Calu3 (cell line): ENCODE measurements at places on chromosomes 7 and 10.

- H3K4me3 ChIP-seq: no peak overlapping the region
- peaks cover 73% of the 10 kb centered on the region for H3K27me3 ChIP-seq
- H3K4me1 ChIP-seq: no peaks in the 10 kb centered on the region
Observed at GRCh38 chr10:103280031-103280430, 3.1 kb downstream of the INA start.

- DNase-seq: no peak
- no peaks in the 10 kb centered on the region for H3K36me3 ChIP-seq
- H3K27me3 ChIP-seq: no peaks in the 10 kb centered on the region
- H3K4me3 ChIP-seq: no peak overlapping the region
- H3K27ac ChIP-seq: peak overlapping the region; percentile 50
Observed at GRCh38 chr7:95693551-95694333, 78.6 kb upstream of the DYNC1I1 start.

DNA sequence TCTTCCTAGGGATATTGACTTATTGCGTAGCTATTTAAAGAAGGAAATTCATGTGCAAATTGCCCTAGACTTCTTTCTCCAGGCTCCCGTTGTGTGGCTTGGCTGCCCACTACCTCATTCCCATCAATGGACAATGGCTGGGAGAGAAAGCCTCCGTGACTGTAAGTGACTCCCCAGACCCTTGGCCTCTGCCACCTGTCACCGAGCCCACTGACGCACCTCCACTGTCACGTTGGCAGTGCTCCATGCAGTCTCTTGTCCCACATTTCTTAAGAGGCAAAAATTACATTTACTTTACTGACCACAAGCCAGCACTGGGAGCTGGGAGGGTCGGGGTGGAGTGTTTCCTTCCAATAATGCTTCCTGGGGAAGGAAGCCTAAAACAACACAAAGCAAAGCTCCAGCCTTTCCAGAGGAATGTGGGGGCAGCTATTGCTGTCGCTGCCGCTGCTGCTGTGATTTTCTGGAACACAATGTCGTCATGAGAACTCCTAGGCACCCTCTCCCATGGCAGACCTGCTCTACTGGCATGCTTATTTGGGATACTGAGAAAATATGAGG, 89.7 kb upstream of the STEAP1B start:
- peaks cover 54% of the 10 kb centered on the region for H3K4me1 ChIP-seq
- peak overlapping the region; percentile 93 for H3K27ac ChIP-seq
- no peak for DNase-seq
- H3K36me3 ChIP-seq: peaks cover 15% of the 10 kb centered on the region
- no peak overlapping the region for H3K4me3 ChIP-seq

DNA sequence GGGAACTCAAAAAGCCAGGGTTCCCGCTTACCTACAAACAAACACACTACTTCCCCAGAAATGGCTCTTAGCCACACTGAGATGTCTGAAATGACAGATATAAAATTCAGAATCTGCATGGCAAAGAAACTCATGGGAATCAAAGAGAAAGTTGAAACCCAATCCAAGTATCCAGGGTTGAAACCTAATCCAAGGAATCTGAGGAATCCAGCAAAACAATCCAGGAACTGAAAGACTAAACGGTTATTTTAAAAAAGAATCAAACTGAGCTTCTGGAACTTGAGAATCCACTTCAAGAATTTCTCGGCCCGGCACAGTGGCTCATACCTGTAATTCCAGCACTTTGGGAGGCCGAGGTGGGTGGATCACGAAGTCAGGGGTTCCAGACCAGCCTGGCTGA, 568.8 kb downstream of the POM121L12 start:
- no peaks in the 10 kb centered on the region for H3K36me3 ChIP-seq
- H3K27me3 ChIP-seq: no peaks in the 10 kb centered on the region
- no peak for DNase-seq

DNA sequence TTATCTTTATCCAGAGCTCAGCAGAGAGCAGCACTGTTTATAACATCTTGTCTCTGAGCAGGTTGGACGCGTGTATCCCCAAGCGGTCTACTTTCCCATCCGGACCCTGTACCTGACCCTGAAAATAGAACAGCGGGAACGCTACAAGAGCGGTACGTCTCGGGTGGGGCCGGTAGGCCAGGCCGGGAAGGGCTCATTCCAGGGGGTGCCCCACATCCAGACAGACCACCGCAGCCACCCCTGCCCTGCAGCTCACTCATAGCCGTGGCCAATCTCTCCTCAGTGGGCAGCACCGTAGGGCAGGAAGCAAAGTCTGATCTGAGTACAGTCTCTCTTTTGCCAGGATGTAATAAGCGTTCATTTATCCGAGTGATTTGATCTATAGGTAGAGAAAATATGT, 113.7 kb downstream of the TRRAP start:
- DNase-seq: no peak
- H3K4me3 ChIP-seq: no peak overlapping the region
- H3K4me1 ChIP-seq: no peaks in the 10 kb centered on the region
- H3K27ac ChIP-seq: no peak overlapping the region
- H3K36me3 ChIP-seq: peaks cover 36% of the 10 kb centered on the region

- no peak for DNase-seq
- no peaks in the 10 kb centered on the region for H3K27me3 ChIP-seq
- no peaks in the 10 kb centered on the region for H3K36me3 ChIP-seq
- no peak overlapping the region for H3K4me3 ChIP-seq
- H3K27ac ChIP-seq: no peak overlapping the region
- no peaks in the 10 kb centered on the region for H3K4me1 ChIP-seq
Observed at GRCh38 chr10:51744235-51745000, 45.0 kb upstream of the CSTF2T start.

GRCh38 chr7:98297626-98298286, 16.3 kb downstream of the BRI3 start:
- no peak overlapping the region for H3K27ac ChIP-seq
- no peak for DNase-seq
- no peaks in the 10 kb centered on the region for H3K4me1 ChIP-seq
- no peaks in the 10 kb centered on the region for H3K27me3 ChIP-seq
- no peak overlapping the region for H3K4me3 ChIP-seq
- H3K36me3 ChIP-seq: peaks cover 40% of the 10 kb centered on the region

DNA sequence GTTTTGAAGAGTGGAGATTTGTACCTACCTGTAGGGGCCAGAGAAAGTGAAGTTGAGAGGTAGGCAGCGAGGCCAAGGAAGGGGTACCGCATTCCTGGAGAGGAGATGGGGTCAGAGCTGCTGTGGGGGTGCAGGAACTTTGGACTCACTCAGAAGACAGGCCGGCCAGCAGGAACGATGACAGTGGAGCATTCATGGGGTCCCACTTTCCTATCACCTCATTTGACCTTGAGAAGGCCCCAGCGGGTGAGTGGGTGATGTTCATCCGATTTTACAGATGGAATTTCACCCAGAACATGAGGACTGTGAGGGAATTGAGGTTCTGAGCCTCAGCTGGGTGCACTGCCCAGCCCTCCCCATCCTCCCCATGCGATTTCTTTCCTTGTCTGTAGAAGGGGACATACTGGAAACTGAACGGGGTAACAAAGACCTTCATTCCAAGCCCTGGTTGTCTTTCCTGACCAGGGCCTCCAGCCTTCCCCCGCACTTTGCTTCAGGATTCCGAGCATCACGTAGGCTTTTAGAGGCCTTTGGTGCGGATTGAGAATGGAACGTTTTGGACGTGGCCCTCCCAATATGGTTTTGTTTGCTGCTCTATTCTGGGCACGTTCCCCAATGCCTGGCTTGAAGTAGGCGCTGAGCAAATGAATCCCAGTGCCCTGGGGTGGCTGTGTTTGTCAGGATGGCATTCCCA, 87.3 kb downstream of the ADCY1 start:
- H3K27ac ChIP-seq: no peak overlapping the region
- DNase-seq: no peak
- H3K27me3 ChIP-seq: peaks cover 27% of the 10 kb centered on the region

DNA sequence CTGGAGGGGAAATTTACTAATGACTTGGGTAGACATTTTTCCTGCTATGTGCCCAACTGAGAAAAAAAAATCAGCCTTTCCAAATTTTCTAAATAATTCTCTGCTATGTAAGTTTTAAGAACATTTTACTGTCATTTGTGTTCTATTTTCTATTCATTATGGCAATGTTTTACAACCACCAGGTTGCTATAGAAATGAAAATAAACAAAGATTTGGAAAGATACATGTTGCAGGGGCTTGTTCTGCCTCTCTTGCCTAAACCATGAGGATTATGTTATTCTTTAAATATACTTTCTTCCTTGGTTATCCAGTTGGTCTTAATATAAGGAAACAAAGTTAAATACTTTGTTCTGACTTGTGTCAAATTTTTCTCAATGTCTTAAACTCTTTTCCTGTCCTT, 257.2 kb downstream of the TWIST1 start:
- no peak for DNase-seq
- no peaks in the 10 kb centered on the region for H3K36me3 ChIP-seq
- H3K27ac ChIP-seq: no peak overlapping the region
- no peaks in the 10 kb centered on the region for H3K4me1 ChIP-seq
- H3K4me3 ChIP-seq: no peak overlapping the region

- no peak overlapping the region for H3K4me3 ChIP-seq
- H3K36me3 ChIP-seq: peaks cover 4% of the 10 kb centered on the region
- H3K4me1 ChIP-seq: peaks cover 18% of the 10 kb centered on the region
- H3K27me3 ChIP-seq: peaks cover 29% of the 10 kb centered on the region
- H3K27ac ChIP-seq: no peak overlapping the region
Observed at GRCh38 chr7:151801782-151802468, 75.0 kb downstream of the PRKAG2 start.

GRCh38 chr7:159040912-159041711, 103.6 kb downstream of the VIPR2 start:
- DNase-seq: no peak
- no peaks in the 10 kb centered on the region for H3K4me1 ChIP-seq
- H3K4me3 ChIP-seq: no peak overlapping the region
- H3K27me3 ChIP-seq: peaks cover 25% of the 10 kb centered on the region
- no peaks in the 10 kb centered on the region for H3K36me3 ChIP-seq

DNA sequence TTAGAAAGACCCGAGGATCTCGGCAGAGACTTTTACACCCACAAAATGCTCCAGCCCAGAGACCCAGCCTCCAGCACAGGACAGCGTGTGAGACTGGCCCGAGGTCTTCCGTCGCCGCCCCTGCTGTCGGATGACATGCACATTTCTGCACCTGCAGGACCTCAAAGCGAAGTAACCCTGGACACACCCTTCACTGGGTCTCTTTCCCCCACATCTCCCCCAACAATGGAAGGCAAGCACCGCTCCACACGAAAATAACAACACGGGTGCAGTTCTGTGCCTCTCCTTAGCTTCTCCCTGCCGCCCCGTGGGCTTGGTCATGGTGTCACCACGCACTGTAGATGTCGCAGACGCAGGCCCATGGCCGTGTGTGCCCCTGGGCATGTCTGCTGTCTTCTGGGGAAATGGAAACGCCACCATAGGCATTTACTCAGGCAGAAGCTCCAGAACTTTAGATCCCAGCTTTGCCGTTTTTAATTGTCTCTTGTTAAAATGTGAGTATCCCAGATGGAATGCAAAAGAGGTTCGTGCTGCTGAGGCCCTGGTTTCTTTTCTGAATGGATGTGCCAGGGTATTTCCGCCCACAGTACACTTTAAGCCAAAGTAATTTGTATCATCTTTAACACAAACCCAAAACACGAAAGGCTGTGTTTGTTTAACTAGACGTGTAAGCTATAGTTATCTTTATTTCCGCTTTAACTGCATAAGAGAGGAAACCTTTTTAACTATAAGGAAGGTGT, 237.9 kb downstream of the MGMT start:
- H3K4me1 ChIP-seq: no peaks in the 10 kb centered on the region
- H3K36me3 ChIP-seq: peaks cover 4% of the 10 kb centered on the region
- H3K27me3 ChIP-seq: no peaks in the 10 kb centered on the region
- no peak for DNase-seq

DNA sequence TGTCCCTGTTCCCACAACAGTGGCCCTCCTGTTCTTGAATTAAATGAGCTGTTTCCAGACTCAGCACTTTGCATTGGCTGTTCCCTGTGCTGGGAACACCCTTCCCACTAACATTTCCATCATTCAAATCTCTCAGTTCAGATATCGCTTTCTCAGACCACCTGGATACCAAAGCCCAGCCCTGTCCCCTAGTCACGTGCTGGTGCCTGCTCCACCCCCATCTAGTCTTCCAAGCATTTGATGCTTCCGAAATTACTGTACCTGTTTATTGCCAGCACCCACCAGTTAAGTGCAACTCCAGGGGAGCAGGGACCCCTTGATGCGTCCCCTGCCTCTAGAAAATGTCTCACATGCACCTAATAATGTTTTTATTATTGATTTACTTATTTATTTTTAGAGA, 3.0 kb upstream of the SLC29A4 start:
- no peak overlapping the region for H3K4me3 ChIP-seq
- peaks cover 83% of the 10 kb centered on the region for H3K27me3 ChIP-seq
- H3K4me1 ChIP-seq: peaks cover 8% of the 10 kb centered on the region
- no peak overlapping the region for H3K27ac ChIP-seq

DNA sequence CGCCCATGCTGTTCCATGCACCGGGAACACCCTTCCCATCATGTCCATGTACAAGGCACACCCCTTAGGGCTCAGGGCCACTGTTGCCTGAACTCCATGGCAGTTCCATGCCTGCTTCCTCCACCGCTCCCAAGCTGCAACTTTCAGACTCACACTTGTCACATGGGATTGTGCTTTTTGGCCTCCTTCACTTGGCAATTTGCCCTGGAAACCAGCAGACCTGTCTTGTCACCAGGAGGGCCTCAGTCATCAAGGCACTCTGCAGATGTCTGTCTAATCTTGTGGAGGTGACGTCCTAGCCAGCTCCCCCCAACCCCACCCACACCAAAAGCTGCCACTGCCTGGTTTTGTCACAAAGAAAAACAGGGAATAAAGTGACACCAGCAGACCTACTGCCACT, 47.5 kb downstream of the CARD11 start:
- no peaks in the 10 kb centered on the region for H3K27me3 ChIP-seq
- no peak overlapping the region for H3K4me3 ChIP-seq
- peaks cover 40% of the 10 kb centered on the region for H3K4me1 ChIP-seq
- H3K27ac ChIP-seq: no peak overlapping the region
- H3K36me3 ChIP-seq: no peaks in the 10 kb centered on the region

DNA sequence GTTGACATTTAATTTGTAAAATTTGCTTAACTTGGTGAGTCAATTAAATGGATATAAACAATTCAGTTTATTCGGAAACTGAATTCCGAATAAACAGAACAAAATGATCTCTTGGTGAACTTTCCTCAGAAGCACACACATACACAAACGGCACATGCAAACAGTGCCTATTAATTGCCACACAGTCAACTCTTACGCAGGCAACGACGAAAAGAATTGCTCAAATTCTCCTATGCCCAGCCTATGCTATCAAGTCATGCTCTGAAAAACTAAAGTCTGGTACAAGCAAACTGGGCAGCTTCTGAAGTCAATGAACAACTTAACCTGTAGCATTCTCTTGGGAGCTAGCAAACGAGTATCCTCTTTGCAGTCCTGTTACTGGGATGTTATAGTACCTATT, 38.8 kb upstream of the ASL start:
- H3K4me3 ChIP-seq: no peak overlapping the region
- H3K27me3 ChIP-seq: no peaks in the 10 kb centered on the region
- no peaks in the 10 kb centered on the region for H3K4me1 ChIP-seq
- H3K27ac ChIP-seq: no peak overlapping the region
- H3K36me3 ChIP-seq: no peaks in the 10 kb centered on the region

- H3K4me1 ChIP-seq: no peaks in the 10 kb centered on the region
Observed at GRCh38 chr7:27161721-27162560, 3.4 kb downstream of the HOXA9 start.

GRCh38 chr7:156445997-156446761, 194.4 kb upstream of the RNF32 start:
- peaks cover 29% of the 10 kb centered on the region for H3K27me3 ChIP-seq
- no peak for DNase-seq
- no peak overlapping the region for H3K4me3 ChIP-seq
- H3K4me1 ChIP-seq: no peaks in the 10 kb centered on the region
